ENCODE measurements at places on chromosomes 1 and 21.

DNA sequence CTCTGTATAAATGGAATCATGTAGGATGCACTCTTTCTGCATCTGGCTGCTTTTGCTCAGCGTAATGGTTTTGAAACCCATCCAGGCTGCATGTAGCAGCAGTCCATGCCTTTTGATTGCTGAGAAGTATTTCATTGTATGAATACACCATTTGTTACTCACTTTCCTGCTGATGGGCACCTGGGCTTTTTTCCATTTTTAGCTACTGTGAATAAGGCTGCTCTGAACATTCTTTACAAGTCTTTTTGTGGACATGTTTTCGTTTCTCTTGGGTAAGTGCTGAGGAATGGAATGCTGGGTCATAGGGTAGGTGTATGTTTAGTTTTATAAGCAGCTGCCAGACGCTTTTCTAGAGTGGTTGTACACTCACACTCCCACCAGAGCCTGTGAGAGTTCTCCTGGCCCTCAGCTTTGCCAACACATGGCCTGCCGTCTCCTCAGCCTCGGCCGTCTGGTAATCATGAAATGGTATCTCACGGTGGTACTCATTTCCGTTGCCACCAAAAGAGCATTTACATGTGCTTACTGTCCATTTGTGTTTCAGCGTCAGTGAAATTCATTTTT is 22.7 kb downstream of the SLX9 start:
- DNase-seq, result no peak

GRCh38 chr1:34276606-34277005 is 99.9 kb downstream of the C1orf94 start:
- DNase-seq, result no peak

DNA sequence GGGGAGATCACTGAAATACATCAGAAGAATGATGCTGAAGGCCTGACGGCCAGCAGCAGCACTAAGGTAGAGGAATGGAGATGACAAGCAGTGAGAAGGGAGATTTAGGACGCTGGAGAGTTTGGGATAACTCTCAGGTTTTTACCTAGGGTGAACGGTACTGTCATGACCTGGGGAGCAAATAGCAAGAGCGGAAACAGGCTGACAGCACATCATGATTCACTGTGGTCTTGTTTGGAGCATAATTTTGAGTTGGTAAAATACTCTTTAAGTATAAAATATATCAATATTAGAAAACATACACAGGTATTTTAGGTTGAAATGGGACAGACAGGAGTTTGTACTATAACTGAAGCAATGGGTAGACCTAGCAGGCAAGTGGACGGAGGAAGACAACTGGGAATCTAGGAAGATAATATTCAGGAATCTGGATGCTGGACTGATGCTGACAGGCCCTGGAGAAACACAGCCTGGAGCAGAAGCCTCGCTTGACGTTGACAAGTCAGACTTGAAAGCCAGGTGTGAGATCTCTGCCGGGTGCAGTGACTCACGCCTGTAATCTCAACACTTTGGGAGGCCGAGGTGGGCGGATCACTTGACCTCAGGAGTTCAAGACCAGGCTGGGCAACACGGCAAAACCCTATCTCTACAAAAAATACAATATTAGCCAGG is 33.3 kb downstream of the ALG14 start:
- no peak for DNase-seq

GRCh38 chr1:173276922-173277800 is 70.0 kb upstream of the TNFSF4 start:
- no peak for DNase-seq

DNA sequence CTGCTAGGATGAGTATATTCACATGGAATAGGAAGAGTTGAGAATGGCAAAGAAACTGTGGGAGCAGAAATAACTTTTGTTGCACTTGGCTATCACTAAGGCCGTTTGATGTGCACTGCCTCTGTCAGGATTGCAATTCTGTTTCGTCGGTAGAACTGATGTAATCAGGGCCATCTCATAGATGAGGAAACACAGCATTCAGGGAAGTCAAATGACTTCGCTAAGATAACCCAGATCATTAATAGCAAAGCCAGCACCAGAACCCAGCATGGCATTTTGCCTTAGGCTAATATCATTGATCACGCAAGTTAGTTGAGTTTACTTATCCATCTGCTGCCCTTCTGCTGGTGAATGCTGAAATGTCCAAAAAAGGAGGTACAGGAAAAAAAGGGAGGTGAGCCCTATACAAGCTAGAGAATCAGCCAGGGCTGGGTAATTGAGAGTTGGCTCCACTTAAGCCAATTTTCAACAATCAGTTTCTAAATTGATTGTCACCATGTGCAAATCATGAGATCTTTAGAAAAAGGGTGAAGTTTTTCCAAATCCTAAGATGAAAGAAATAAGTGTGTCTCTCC is 7.6 kb downstream of the RASSF5 start:
- no peak for DNase-seq

DNA sequence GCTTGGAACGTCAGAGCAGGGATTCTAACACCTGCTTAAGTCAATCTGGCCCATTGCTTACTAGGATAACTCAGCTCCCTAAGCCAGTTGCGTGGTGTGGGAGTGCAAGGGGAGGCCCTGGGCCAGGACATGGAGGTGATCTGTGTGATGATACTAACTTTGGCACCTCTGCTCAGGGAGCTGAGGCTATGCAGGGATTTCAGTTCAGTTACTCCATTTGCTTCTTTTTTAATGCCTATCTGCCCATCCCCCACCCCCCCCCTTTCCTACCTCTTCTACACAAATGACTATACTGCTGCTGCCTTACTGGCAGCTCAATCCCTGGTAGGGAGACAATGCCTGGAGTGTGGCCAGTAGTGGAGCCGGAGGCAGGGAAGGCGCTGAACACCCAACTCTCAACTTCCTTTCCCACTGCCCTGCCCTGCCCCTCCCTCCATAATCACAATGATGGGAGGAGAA is 19.5 kb downstream of the INKA2 start:
- DNase-seq, result no peak

DNA sequence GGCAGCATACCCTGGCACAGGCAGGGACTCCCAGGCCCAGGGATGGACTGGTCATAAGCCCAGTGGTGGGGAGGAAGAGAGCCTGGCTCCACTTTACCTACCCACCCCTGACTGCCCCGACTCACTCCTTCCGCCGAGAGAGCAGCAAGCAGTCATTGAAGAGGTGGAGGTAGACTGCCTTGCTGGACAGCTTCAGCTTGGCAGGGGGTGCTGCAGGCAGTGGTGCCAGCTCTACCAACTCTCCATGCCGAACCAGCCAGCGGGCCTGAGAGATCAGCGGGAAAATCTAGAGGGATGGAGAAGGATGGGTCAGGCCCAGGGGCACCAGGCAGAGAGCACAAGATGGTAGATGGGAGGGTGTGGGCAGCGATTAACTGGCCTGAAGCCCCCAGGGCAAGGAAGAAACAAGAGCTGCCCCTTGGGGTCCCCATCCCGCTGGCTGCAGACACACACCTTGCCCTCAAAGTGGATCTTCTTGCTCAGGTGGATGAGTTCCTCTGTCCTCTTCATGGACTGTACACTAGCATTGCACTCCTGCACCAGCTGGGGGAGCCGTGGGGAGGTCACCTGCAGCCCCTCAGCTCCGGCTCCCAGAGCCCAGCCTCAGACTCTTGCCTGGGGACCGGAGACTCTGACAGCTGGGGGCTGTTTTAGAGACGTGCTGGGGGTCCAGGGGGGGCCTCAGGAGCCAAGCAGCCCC is 7.7 kb downstream of the ARHGEF19 start:
- no peak for DNase-seq

DNA sequence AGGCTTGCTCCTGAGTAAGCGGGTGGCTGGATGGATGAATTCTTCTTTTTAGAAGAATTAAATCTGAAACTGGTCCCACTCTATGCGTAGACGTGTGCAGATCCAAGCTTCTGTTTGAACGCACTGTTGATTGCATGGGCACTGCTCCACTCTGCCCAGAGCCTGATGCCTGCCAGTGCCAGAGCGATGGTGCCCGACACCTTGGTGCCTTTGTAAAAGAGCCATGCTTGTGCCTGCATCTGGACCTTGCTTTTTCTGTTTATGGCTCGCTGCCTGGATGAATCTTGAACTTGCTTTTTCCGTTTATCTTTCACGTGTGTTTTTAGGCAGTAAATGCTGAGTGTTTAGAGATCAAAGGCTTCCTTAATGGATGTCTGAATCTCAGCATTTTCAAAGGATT is 15.0 kb upstream of the PWP2 start:
- DNase-seq, result no peak

DNA sequence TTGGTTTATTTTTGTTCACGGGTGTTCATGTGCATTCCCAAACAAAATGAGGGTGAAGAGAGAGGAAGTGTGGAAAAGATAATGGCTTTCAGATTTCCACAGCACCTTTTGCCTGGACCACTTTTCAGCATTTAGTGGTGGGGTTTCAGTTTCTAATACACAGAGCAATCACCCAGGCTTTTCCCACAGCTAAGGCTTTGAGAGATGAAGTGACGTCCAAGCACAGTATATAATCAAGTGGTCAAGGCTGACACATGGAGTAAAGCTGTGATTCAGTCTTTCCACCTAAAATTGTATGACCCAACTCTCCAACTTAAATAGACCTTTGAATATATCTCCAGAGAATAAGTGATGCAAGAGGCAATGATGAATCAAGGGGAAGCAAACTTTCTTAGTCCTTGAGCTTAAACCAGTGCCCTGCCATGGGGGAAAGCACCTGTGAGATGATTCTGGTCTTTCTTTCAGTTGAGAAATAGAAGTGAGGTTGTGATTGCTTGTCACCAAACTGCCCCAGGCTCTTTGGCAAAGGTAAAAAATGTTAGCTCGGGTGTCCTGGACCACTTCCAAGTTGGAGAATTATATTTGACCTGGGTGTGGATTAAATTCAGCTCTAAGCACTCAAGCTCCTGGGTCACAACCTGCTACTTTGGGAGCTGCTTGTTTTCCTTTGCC is 2.4 kb upstream of the PIK3R3 start:
- DNase-seq, result no peak

DNA sequence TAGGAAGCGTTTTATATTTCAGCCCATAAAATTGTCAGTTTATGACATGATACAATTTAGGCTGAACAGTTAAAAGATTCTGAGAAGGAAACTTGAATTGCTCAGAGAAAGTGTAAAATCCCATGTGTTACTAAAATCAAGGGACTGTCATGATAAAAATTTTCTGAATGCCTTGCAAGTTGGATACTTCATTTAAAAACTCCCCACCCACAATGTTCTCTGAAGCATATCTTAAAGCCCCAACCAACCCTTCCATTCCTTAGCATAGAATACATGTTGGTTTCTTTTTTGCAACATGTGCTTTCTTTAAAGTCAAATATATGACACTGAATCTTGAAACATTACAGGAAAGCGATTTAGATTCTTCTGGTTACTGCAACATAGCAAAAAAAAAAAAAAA is 97.4 kb downstream of the MRPL39 start:
- DNase-seq, result no peak

GRCh38 chr1:2248854-2249558 is 20.9 kb downstream of the SKI start:
- DNase-seq, result no peak

DNA sequence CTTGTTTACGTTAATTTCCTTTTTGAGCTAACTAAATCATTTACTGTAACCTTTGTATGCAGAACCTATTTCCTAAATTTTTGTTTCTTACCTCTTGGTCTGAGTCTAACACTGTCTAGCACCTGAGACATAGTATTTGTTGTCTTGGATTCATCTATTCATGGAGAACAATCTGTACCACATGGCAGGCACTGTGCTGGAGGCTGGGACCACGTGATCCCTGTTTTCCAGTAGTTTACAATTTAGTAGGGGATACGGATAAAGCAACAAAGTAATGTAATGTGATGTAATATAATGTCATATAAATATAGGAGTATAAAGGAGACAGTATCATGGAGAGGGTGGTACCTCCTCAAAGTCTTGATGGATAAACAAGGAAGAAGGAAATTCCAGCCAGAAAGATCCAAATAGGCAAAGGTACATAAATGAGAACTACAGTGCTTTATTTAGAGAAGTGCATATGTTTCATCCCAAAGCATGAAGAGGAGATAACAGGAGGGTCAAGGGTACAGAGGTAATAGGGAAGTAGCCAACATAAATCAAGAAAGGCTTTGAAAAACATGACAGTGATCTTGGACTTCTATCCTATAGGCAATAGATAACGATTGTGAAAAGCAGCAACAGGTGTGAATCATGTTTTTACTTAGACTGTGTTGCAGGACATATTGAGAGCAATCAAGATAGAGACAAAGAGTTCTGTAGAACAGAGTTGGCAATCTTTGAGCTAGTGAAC is 25.9 kb upstream of the CLCA4 start:
- DNase-seq, result no peak

GRCh38 chr21:31347435-31348032 is 3.5 kb upstream of the TIAM1 start:
- no peak for DNase-seq

GRCh38 chr21:37450445-37450941 is 83.9 kb downstream of the DYRK1A start:
- no peak for DNase-seq

- DNase-seq, result no peak
Observed at GRCh38 chr1:99980928-99981327, 11.1 kb downstream of the SLC35A3 start.

DNA sequence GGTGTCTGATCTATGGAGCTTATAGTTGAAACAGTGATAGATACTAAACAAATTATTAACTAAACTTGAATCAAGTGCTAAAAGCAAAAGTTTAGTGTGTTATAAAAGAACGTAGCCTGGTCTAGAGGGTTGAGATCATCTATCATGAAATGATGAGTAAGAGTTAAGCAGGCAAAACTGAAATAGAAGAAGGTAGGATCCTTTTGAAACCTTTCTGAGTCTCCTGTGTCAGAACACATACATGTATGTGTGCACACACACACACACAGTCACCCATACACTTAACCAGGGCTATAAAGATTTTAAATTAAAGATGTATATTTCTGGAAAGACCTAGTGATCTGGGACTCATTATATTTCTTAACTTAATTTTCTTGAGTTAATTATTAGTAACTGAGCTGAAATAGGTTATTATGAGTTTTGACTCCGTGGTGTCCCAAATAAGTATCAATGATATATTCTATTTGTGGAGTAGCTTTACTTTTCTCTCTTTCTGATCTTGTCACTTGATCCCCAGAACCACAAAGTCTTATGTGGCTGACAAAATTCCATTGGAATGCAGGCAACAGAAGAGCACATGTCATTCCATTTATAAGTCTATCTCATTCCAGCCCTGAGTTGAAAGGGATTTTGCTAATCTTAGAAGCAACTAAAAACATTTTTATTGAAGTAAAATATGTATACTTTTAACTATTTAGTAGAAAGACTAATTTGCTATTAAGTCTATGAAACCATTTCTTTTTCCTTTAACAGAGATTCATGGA is 70.7 kb downstream of the PRRX1 start:
- no peak for DNase-seq

GRCh38 chr1:221912230-221912629 is 170.3 kb upstream of the DUSP10 start:
- no peak for DNase-seq

- no peak for DNase-seq
Observed at GRCh38 chr1:153842006-153842471, 66.8 kb downstream of the SLC27A3 start.

GRCh38 chr1:234433563-234434285 is 45.3 kb downstream of the TARBP1 start:
- DNase-seq, result no peak

DNA sequence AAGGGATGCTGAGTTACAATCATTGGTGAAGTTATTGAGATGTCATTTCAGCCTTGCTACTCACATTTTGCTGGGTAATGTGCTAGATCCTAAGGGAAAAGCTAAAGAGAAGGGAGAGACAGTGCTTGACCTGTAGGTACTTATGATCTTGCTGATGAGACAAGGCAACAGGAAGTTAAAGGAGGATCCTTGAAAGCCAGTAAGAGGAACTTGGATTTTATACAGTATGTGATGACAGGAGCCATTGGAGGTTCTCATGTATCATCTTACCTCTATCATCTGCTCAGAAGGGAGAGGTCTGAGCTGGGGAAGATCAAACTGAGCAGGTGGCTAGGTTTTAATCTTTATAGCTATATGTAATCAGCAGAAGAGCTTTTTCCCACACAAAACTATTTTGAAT is 6.3 kb downstream of the APOBEC4 start:
- DNase-seq, result no peak
